ENCODE measurements at places on chromosomes 2 and 18. TPM values are rescaled to one million over a fixed set of nuclear protein-coding genes. Genes with fewer than 3 reads are reported as not detected.

DNA sequence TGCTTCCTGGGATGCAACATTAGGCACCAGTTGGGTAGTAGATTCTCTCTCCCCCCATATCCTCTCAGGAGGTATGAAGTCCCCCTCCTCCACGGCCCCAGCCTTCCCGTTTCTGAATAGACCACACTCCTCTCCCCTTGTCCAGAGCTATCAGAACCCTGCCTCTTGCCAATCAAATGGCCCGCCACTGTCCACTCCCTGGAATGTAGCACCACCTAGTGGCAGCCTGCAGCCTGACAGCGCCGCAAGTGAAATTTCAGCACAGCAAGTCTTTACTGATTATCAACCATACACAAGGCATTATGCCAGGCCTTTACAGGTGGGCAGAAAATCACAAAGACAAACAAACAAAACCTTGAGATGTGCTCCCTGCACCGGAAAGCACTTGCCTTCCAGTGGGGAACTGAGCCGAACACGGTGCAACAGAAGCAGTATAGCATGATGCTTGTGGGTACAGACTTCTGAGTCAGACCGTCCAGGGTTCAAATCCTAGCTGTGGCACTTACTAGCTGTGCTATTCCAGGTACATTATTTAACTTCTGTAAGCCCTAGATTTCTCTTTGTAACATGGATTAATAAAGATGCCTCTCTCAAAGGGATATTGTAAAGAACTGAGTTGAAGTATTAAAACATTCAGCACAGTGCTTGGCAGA is 174.0 kb downstream of the SMAD2 start:
- peak; percentile 30 for DNase-seq

GRCh38 chr2:159028776-159029175 is 60.3 kb downstream of the TANC1 start:
- DNase-seq, result no peak

DNA sequence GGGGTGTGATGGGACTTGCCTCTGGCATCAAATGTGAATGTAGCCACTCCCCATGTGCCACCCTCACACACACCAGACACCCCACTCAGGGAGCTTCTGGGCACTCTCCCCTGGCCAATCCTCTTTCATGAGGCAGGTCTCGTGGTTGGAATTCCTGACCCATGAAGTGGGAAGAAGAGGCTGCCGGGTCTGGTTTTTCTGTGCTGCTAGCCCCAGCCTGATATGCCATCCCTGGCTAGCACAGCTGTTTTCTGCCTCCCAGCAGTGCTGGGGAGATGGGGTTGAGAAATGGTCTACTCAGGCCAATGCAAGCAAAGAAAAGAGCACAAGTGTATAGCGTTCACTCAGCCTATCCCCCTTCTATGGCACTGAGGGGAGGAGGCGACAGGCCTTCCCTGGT is 1.2 kb upstream of the C2orf72 start:
- no peak for DNase-seq

GRCh38 chr18:42001801-42002200 is 46.8 kb downstream of the PIK3C3 start:
- DNase-seq, result no peak

CBLN2 gene
- not detected for total RNA-seq

- DNase-seq, result no peak
Observed at GRCh38 chr2:110731064-110731463, 1.3 kb upstream of the ACOXL start.

DNA sequence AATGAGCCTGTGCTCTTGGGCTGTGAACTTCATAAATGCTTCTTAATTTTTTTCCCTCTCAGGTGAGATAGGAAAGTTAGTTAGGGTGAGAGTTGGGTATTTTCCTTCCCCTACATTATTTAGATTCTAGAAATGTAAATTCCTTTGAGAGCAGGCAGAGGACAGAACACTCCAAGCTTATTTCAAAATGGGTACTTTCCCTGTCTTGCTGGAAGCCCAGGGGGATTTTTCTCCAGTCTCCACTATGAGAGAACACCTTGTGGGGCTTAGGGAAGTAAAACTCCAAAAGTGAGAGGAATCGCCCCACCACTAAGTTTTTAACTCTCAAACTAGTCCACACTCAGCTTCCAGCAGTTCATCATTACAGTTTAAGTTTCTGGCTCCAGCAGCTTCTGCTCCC is 253.2 kb upstream of the CTAGE1 start:
- no peak for DNase-seq

- no peak for DNase-seq
Observed at GRCh38 chr2:226868331-226869162, 32.7 kb downstream of the RHBDD1 start.

DNA sequence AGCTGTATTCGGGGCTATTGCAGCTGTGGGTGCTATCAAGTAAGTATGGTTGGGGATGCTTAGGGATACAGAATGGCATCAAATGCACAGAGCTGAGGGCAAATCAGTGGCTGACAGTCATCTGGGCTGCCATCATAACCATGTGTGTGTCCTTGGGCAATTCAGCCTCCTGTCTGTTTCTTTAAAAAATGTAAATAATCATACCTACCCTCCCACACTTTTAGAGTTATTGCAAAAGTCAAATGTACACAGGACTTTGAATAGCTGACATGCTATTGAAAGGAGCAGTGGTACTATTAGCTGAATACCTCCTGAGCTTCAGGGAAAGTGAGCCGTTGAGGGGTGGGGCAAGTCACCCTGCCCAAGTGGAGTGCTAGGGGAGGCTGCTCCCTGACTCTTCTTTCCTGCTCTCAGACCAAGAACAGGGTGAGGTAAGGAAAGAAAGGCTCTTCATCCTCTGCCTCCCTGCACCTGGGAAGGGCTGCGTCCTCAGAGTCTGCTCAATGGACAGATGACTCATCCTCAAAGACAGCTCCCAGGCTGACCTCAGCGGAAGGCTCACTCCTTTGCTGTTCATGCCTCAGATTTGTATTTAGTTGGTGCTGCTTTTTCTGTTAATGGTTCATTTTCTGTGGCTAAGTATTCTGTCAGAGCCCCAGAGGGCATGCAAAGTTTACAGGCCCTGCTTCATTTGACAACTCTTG is 54.9 kb upstream of the BZW1 start:
- no peak for DNase-seq

KLHL30 gene
- not detected for total RNA-seq

DNA sequence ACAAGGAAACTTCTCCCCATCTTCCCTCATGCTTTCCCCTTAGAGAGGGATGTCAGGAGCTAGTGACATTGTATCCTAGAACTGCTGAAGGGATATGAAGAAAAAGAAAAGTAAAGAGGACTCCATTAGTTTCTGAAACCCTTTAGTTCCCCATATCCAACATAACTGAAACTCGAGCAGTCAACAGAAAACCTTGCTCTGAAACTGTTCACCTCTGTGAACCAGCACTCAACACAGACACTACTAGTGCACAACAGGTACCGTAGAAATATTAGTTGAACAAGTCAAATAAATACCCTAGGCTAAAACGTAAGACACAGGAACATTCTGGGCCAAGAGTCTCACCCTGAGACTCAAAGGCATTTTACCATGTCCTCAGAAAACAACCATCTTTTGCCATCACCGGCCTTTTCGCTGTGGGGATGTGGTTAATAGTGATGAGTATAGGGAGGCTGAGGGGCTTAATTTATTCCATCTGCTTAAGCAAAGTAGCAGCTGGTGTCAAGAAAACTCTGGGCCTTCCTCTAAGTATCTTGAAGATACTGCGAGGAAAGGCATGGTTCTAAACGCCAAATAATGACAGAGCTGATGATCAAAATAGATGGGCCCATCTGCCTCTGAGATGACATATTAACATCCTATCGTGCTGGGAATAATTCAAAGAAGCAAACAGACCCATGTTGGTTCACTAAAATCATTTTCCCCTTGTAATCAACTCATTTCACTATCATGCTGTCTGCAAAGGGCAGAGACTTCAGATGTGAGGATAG is 156.8 kb downstream of the STK39 start:
- no peak for DNase-seq

DNA sequence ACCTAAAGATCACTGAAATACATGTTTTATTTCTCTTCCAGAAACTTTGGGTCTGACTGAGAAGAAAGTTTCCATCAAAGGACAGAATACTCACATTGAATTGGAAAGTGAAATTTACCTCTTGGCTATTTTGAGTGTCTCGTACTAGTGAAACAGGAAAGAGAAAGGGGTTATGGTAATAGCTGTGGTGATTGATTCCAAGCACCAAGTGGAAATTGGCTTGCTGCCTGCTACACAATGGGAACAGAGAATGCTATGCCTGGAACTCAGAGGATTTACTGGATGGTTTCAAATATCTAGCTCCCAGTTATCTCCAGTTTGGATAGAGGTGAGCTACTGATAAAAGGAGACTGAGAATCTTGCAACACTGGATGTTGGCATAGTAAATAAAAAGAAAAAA is 492.8 kb upstream of the FSIP2 start:
- no peak for DNase-seq

CHRND gene
- not detected for total RNA-seq

C2orf78 gene
- total RNA-seq, result not detected

TP53I3 gene
- total RNA-seq, result 0.56 TPM

GRCh38 chr2:172693037-172693436 is 42.6 kb upstream of the RAPGEF4 start:
- peak; percentile 23 for DNase-seq

DNA sequence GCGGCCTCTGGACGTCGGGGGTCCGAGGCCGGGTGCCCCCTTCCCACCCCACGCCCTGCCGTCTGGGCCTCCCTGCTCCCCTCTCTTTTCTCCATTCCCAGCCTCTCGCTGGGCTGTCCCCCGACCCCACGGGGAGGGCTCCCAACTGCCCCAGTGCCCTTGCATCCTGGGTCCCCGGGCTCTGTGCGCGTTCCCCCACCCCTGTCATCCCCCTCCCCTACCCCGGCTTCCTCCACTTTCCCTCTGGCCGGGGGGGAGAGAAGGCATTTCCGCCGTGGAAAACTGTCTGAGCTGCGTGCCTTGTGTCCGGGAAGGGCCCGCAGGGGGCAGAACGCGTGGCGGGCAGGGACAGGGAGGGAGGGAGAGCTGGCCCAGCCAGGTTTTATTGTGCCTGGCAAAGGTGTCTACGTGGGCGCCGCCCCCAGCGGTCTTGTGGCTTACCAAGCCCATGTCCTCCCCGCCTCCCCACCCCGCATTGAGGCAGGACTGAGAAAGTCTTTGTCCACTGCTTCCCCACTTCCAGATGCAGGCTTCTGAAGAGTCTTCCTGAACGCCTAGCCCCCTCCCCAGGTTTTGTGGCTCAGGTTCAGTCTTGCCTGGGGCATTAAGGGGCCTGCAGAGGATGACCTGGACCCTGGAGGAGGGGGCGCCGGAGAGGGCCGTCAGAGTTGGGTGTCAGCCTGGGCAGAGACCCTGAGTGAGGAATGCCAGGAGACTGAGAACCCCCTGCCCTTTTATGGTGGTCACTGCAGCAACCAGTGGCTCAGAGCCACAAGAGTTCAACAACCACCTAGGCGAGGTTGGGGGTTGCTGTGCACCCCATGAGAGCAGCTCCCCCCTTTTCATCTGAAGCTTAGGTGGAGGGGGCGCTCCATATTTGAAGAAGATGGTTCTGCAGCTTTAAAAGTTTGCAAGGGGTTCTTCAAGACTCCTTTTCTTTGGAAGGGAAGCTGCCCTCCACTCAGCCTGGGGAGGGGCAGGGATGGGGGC is 1.3 kb downstream of the ITM2C start:
- no peak for DNase-seq

Measured in activated T-cell treated with anti-CD3 and anti-CD28 coated beads, Interleukin-2, amount 50 U/mL, for 4 hours (primary cell).